ENCODE measurements at places on chromosomes 1 and 21.

DNA sequence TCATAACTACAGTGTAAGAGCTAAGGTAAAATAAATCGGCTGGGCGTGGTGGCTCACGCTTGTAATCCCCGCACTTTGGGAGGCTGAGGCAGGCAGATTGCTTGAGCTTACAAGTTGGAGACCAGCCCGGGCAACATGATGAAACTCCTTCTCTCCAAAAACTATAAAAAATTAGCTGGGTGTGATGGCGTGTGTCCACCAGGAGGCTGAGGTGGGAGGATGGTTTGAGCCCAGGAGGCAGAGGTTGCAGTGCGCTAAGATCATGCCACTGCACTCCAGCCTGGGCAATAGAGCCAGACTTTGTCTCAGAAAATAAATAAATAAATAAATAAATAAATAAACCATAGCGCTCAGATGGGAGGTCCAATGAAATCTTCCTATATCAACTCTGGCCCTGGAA is 16.7 kb upstream of the FAM110D start:
- no peak for DNase-seq

DNA sequence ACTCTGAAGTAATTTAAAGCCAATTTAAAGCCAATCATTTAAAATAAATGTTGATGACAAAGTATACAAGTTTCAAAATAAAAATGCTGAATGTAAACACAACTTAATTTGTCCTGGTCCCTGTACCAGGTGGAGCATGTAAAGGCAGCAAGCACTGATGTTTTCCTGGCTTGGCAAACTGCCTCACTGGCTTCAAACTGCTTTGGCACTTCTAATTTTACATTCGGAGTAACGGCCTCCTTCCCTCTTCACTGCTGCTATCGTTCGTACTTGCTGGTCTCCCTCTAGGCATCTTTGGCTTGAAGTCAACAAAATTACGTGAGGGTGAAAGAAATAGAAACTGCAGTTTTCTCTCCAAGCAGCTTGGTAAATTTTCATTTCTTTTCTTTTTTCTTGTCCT is 287.9 kb downstream of the LTN1 start:
- no peak for DNase-seq

- DNase-seq: no peak
These were observed 1.9 kb downstream of the PSMG1 start for GRCh38 chr21:39181205-39181818.

DNA sequence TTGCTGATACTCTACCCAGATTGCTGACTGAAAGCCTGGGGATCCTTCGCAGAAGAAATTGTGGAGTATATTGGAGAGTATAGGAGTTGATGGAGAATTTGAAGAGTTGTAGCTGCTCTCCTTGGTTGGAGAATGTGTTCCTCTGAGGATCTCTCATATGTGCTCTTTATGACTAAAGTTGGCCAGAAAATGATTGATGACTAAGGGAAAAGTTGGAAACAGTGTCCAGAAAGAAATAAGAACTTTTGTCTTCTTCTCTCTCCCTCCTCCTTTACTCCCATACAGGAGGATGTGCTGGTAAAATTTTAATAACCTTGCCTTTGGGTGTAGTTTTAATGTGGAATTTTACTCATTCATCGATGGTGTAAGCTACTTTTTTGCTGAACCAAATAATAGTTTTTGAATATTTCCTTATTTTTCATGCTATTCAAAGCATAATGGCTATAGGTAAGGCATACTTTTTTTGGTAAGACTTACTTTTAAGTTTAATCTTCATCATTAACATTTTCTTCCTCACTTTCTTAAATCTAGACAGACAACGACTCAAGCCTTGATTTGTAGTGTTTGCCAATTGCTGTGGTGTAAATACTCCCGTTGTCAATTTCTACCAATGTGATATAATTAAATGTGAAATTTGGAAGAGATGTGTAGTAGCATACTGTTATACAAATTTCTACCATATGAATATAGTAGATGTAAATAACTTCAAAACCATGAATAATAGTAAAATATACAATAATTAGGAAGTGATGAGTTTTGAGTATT is 13.7 kb downstream of the C1orf141 start:
- no peak for DNase-seq

DNA sequence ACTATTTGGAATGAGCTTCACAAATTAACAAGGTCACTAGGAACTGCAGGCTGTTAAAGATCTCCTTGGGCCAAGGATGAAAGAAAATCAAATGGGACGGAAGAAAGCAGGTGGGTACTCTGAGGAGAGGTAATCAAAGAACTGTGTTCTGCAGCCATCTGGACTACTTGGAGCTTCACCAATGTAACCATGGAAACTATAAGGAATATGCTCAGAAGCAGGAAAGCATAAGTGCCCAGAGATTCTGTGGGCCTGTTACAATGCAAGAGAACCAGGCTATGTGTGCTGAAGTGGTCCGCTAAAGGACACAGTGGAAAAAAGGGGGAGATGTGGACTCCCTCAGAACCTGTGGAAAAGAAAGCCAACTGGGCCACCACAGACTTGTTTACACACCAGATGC is 238.5 kb downstream of the PTGER3 start:
- DNase-seq: no peak

GRCh38 chr1:168477792-168478191 is 66.0 kb downstream of the XCL2 start:
- no peak for DNase-seq

GRCh38 chr1:53196017-53196484 is 573 bp upstream of the CPT2 start:
- no peak for DNase-seq

GRCh38 chr1:246114369-246114768 is 392.7 kb downstream of the SMYD3 start:
- no peak for DNase-seq

DNA sequence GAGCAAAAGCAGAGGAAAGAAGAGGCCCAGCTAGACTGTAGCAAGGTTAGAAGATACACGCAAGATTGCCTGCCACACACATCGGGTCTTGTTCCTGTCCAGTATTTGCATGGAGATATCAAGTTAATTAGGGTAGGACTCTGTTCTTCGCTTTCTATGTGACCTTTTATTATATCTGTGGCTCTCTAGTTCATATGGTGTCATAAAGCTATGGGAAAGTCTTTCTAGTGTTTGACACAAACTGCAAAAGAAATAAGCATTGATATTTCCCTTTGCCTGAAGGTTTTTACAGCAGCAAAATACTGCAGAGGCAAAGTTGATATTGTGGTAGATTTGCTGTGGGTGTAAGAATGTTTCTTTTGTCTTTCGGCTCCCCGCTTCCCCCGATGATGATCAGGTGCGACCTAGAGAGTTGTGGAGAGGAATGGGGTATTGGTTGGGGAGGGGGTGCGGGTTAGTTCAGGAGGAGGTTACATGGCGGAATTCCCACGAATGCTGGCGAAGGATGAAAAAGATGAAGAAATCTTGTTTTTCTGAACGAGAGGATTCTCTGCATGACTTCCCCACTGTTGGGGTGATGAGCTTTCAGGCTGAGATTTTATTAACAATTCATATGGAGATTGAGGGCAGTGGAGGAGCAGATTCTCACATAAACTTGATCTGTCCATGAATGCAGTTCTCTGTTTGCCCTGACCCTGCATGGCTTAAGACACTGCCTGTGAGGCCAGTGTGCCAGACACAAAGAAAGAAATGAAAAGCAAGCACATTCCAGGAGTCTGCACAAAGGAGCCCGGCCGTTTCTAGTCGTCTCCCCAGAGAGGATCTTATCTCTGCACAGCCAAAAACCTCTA is 550.2 kb downstream of the USP25 start:
- no peak for DNase-seq

DNA sequence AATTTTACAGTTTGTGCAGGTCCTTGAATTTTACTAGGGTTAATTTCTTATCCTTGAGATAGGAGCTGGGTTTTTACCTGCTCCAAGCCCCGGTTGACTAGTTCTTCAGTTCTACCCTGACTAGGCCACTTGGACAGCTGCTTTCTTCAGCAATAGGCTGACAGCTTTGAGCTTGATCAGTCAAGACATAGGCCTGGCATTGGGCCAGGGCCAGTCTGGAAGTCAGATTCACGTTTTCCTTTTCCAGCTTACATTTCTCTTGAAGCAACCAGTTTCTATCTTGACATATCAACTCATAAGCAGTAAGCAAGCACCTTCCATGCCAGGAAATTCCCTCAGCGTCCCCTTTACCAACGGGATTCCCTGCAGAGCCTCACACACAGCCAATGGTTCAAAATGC is 63.7 kb upstream of the AJAP1 start:
- DNase-seq: no peak

GRCh38 chr1:7861452-7861851 is 8.6 kb upstream of the UTS2 start:
- no peak for DNase-seq

DNA sequence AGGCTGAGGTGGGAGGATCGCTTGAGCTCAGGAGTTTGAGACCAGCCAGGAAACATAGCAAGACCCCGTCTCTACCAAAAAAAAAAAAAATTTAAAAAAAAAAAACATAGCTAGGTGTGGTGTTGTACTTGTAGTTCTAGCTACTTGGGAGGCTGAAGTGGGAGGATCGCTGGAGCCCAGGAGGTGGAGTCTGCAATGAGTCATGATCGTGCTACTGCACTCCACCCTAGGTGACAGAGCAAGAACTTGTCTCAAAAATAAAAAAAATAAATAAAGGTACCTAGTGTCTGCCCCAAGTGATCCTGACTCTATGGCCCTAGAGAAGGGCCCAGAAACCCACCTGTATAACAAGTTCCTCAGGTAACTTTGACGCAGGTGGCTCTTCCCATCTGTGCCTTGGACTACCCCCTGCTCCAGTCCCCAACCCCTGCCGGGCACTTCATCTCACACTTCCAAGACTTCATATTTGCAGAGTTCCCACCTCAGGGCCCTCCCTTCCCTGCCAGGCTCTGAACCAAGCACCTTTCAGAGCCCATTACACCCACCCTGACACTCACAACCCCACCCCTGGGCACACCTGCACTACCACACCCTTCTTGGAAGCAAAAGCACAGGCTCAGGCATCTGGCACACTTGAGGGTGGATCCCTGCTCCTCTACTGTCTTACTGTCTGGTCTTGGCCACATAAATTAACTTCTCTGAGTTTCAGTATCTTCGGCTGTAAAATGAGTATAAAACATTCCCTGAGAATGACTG is 80.2 kb upstream of the KLHDC7A start:
- DNase-seq: no peak

GRCh38 chr1:192609110-192610079 is 26.6 kb upstream of the RGS13 start:
- peak; percentile 3 for DNase-seq

- DNase-seq: no peak
These were observed 301.7 kb upstream of the PROX1 start for GRCh38 chr1:213685992-213686582.

- DNase-seq: no peak
These were observed 58.5 kb downstream of the PKN2 start for GRCh38 chr1:88742531-88742930.

- DNase-seq: no peak
These were observed 734 bp upstream of the C1orf210 start for GRCh38 chr1:43286115-43286514.

DNA sequence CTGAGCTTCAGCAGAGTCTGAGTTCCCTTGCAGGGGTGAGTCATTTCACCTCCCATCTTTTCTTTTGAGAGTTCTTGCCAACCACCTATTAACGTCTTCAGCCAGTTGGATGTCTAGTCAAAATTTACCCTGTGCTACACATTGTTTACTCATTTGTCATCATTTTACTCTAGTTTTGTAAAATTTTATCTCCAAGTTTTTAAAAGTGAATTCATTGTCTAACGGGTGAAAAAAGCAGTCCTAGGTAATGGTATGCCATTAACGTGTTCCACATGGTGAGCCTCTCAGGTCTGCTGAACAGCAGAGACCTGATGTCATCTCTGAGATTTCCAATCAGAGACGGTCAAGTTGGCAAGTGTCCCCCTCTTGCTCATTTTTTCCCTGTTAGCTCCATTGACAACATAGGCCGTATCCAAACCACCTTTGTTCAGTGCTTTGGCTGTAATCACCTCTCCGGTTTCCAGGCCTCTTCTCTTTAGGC is 85.4 kb downstream of the TBX15 start:
- DNase-seq: no peak

DNA sequence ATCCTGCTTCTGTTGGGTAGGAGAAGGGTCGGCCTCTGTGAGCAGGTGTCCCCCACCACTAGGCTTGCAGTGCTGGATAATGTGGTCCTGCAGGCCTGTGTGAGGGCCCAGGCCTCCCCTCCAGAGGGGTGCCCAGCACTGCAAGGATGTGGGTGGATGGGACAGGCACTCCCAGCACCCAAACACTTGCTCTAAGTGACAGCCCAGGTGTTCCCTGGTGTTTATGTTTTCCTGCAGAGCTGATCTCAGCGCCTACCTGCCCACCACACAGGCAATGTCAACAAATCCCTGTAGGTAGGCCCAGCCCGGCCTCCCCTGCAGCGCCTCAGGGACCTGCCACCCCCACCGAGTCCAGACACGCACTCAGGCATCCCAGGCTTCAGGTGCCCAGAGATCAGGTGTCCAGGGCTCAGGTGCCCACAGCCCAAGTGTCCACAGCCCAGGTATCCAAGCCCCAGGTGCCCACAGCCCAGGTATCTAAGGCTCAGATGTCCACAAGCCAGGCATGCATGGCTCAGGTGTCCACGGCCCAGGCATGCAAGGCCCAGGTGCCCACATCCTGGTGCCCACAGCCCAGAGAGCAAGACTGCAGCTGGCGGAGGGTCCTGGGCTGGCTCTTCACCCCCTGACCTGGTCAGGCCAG is 59.2 kb downstream of the WNT9A start:
- DNase-seq: no peak

GRCh38 chr1:27045973-27046558 is 33.4 kb upstream of the TENT5B start:
- DNase-seq: peak; percentile 55

DNA sequence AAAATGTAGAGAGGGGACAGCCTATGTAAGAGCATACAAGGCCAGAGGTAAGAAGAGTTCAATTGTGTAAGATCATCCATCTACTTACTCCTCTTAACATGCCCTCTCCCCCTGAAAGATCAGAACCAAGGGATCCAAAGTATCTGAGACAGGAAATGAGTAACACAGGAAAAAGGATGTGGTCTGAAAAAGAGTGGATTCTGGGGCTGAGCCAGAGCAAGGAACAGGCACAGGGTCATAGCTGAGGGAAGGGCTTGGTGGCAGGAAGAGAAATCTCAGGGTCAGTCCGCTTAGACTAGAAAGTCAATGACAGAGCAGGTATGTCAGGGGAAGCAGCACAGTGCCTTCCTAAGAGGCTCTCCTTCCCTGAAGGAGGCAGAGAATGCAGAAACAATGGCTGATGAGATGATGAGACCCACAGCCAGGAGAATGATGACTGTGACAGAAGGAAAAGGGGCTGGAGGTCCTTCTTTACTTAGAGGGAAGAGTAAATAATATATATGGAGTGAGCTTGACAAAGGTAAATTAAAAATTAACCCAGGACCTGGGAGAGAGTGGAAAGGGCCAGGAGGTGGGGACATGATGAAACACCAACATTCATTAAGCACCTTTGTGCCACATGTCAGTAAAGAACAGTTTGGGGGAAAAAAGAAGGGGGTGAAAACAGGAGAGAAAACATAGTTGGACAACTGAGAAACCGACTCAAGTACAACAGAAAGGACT is 26.2 kb upstream of the A3GALT2 start:
- no peak for DNase-seq

Measured in stimulated activated CD4-positive, alpha-beta T cell treated with anti-CD3 and anti-CD28 coated beads, Interleukin-1b, Interleukin-23, amount 100 ng/mL, for 1 hour (primary cell).